ENCODE measurements at places on chromosomes 5 and 9. TPM values are rescaled to one million over a fixed set of nuclear protein-coding genes. Genes with fewer than 3 reads are reported as not detected.

DNA sequence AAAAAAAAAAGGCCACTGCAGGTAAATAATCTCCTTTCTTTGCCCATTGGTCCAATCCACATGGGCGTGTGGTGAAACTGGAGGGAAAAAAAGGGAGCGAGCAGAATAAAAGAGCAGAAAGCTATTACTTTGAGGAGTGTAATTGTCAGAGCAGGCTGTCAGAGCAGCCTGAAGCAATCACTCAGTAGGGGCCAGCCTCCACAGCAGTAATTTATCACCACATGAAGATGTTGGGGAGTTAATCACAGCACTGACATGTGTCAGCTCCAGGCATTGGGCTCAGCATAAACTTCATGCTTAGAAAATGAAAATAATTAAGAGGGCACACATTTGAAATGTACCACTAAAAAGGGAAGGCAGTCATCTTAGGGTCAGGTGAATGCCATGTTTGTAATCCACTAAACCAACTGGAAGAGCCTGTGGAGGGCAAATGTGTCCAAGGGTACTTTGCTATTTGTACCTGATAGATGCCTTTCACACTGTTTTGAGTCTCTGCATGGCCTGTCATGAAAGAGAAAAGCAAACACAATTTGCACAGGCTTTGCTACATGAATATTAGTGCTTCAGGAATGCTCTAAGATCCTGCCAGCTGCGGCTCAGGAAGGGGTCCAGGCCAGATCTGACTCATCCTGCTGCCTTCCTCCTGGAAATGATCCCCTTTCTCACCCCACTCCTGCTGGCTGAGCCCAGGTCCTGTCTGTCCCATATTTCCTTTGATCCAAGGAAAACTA is 2.9 kb upstream of the PTGER4 start:
- DNase-seq, result no peak

GRCh38 chr5:67187006-67187715 is 9.4 kb downstream of the CD180 start:
- DNase-seq, result no peak

DNA sequence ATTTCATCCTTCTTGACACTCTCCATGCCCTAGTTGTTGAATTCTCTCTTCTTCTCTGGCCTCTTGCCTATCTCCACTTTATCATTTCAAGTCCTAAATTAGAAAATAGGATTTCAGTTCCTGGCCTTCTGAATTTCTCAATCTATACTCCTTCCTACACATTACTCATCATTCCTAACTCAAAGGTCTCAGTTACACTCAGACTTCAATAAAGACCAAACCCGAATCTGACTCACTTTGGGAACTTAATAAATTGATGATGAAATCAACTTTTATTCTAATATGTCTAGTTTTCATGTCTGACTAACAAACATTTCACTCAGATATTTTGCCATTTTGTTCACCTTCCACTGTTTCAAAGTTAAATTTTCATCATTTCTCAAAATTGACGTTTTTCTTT is 113.6 kb upstream of the TSLP start:
- DNase-seq, result no peak

The TSSK1B gene
- not detected for total RNA-seq

The SLC6A19 gene
- not detected for total RNA-seq

The KIF2A gene
- total RNA-seq, result 32.9 TPM

The CFAP157 gene
- 0.26 TPM for total RNA-seq
